ENCODE measurements at places on chromosomes 5 and 9.
A peak's percentile ranks its signal among the peaks of the same experiment; 100 is the strongest.

GRCh38 chr5:78293851-78294247, 649 bp downstream of the AP3B1 start:
- no peak for DNase-seq

- no peak for DNase-seq
Measured at GRCh38 chr5:74085186-74085585, 459.2 kb downstream of the ARHGEF28 start.

DNA sequence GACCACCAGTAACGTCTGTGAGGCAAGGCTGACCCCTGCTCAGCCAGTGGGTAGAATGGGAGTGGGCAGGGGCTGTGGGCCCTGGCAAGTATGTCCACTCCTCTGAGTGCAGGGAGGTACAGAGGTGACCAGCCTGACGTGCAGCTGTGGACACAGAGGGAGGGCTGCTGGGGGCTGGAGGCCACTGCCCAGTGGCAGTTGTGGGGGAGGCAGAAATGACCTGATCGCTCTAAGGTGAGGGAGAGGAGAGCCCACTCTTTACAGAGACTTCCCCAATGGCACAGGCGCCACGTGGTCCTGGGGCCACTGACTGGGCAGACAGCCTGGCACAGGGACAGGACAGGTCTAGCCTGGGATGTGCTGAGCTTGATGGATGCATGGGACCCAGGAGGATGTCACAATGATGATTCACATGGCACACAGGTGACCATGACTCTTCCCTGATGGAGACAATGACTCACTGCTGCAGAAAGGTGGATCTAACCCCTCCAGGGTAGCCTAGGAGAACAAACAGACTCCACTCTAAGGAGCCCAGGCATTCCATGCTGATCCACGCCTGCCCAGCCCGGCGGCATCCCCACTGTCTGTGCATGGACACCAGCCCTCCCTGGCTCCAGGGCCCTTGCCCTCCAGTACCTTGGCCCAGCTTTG, 7.7 kb downstream of the LPCAT1 start:
- DNase-seq: peak; percentile 98

DNA sequence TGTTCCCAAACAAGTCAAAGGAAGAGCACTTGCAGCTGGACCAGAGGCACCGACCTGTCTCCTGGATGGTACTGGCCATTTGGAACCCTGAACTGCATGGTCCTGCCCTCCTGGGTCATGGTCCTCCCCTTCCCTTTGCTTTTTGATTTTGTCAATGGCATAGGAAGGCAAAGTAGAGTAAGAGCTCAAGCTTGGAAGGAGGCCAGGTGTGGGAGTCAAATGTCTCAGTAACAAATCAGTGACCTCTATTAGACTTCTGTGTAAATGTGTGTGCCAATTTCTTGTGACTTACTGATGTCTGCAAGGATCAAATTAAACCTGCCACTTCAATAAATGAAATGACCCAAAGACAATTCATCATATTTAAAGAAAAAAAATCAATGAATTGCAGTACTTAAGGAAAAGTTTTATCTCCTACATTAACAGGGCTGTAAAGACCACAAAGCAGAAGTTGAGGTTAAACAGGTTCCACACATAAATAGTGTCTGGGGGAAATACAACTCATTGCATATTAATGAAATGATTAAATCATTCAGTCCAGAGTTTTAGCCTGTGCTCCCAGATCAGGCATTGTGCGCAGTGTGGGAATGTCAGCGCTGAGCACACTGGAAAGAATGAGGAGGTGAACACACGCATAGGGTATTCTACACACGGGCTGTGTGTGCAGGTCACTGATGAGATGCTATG, 32.7 kb downstream of the OSMR start:
- no peak for DNase-seq

DNA sequence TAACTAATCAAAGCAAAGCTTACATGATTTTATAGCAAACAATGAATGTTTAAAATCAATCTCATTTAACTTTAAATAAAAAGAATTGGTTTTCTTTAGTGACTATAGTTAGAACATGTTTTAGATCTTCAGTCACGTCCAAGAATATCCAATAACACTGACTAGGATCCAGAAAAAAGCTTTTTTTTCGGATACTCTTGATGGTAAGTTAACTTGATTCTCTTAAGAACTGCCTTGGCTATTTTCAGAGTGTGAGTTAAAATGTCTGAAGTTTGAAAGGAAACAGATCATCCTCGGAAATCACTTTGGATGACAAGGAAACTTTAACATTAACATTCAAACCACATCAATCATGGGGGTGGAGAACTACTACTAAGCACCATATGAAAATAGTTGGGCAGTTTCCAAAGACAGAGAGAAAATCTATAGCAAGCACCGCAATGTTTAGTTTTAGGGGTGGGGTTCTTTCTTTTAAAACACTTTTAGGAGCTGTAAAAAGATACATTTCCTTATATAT, 83.7 kb upstream of the SLC27A6 start:
- no peak for DNase-seq

- DNase-seq: no peak
Measured at GRCh38 chr9:127776195-127776923, 2.1 kb downstream of the SH2D3C start.

GRCh38 chr5:178328826-178329730, 96.5 kb upstream of the PHYKPL start:
- no peak for DNase-seq

Data from RCC 7860 (cell line).